Smooth muscle cell of trachea (primary cell): ENCODE measurements at places on chromosomes 6 and 20. TPM values are rescaled to one million over a fixed set of nuclear protein-coding genes. Genes with fewer than 3 reads are reported as not detected.

The BPIFB4 gene
- total RNA-seq, result not detected in 2 replicates

The MYLK4 gene
- 0.44 and 0.50 TPM in 2 replicates for total RNA-seq

The GPSM3 gene
- total RNA-seq, result 1.3 and 1.8 TPM in 2 replicates

The MYO6 gene
- total RNA-seq, result 15.9 and 18.6 TPM in 2 replicates

The CCDC167 gene
- total RNA-seq, result 13.1 and 44.1 TPM in 2 replicates

The VSX1 gene
- not detected in 2 replicates for total RNA-seq

The OVOL2 gene
- not detected in 2 replicates for total RNA-seq

The MACROD2 gene
- total RNA-seq, result 0.50 and 1.5 TPM in 2 replicates

The GNRH2 gene
- 0.15 and 0.50 TPM in 2 replicates for total RNA-seq

The MYB gene
- 0.29 TPM in 1 of 2 replicates, not detected in the other for total RNA-seq

The KIFC1 gene
- 1.8 and 36.2 TPM in 2 replicates for total RNA-seq

The AGER gene
- 0.44 and 0.50 TPM in 2 replicates for total RNA-seq

The C20orf144 gene
- total RNA-seq, result under 0.01 and 0.44 TPM in 2 replicates

The TREM1 gene
- total RNA-seq, result 0.50 TPM in 1 of 2 replicates, not detected in the other

The PRR18 gene
- not detected in 2 replicates for total RNA-seq

The POM121L2 gene
- not detected in 2 replicates for total RNA-seq

The NUS1 gene
- 12.1 and 22.8 TPM in 2 replicates for total RNA-seq

The HTR1E gene
- total RNA-seq, result not detected in 2 replicates

The HLA-DRB1 gene
- 0.17 TPM in 1 of 2 replicates, not detected in the other for total RNA-seq

The FAM210B gene
- 46.3 and 63.2 TPM in 2 replicates for total RNA-seq

The ZC2HC1B gene
- not detected in 2 replicates for total RNA-seq

The GPR63 gene
- total RNA-seq, result 0.29 and 0.99 TPM in 2 replicates

The ALDH8A1 gene
- 0.33 and 2.0 TPM in 2 replicates for total RNA-seq

The MEI4 gene
- not detected in 2 replicates for total RNA-seq
